ENCODE measurements at places on chromosomes 5 and 9. TPM values are rescaled to one million over a fixed set of nuclear protein-coding genes. Genes with fewer than 3 reads are reported as not detected.

The SLCO6A1 gene
- 0.14 TPM for total RNA-seq

DNA sequence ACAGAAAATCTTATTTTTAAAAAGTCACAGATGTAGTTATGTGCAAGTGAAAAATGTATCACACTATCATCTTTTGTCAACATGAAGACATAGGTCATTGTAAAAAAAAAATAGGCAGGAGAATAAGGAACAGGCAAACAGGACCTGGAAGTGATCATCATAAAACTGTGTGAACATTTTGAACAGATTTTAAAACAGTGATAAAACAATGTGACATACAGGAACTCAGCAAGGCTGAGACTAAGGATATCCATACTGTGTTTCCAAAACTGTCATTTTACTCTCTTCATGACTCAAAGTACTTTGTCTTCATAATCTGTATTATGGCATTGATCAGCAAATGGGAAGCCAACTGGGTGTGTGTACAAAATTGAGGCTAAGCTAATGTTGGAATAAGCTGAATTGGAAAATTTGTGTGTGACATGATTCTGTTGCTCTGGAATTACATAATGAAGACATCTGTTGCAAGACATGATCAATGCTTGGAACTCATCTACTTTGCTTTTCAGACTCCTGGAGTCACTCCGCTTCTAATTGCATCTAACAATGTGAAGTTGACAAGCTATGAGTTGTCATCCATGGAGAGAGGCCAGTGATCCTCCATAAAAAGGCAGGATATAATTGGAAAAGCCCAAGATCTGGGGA lies 978.7 kb upstream of the NUDT12 start:
- DNase-seq, result no peak

GRCh38 chr5:171365351-171365750 lies 22.3 kb upstream of the NPM1 start:
- DNase-seq, result no peak

The FOXD4L6 gene
- total RNA-seq, result 0.09 TPM

- no peak for DNase-seq
Measured at GRCh38 chr5:15472116-15472515, 27.9 kb upstream of the FBXL7 start.

The CD72 gene
- 6.8 TPM for total RNA-seq

The SEMA6A gene
- total RNA-seq, result 6.2 TPM
